Fibroblast of gingiva (primary cell): ENCODE measurements at places on chromosomes 2 and 18.
A peak's percentile ranks its signal among the peaks of the same experiment; 100 is the strongest.

GRCh38 chr18:56444201-56444600, 194.2 kb downstream of the TXNL1 start:
- DNase-seq, result no peak

DNA sequence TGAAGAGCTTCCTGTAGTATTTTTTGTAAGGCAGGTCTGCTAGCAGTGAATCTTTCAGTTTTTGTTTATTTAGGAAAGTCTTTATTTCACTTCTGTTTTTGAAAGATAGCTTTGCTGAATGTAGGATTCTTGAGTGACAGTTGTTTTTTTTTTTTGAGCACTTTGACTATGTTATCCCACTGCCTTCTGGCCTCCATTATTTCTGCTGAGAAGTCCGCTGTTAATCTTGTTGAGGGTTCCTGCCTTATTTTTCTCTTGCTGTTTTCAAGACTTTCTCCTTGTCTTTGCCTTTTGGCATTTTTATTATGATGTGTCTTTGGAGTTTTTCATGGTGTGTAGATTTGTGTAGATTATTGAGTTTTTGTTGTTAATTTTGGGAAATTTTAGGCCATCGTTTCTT, 21.9 kb downstream of the RBFA start:
- no peak for DNase-seq

GRCh38 chr2:10266133-10266620, 36.5 kb upstream of the HPCAL1 start:
- peak; percentile 21 for DNase-seq

- no peak for DNase-seq
Measured at GRCh38 chr2:221588306-221588985, 16.3 kb upstream of the EPHA4 start.

DNA sequence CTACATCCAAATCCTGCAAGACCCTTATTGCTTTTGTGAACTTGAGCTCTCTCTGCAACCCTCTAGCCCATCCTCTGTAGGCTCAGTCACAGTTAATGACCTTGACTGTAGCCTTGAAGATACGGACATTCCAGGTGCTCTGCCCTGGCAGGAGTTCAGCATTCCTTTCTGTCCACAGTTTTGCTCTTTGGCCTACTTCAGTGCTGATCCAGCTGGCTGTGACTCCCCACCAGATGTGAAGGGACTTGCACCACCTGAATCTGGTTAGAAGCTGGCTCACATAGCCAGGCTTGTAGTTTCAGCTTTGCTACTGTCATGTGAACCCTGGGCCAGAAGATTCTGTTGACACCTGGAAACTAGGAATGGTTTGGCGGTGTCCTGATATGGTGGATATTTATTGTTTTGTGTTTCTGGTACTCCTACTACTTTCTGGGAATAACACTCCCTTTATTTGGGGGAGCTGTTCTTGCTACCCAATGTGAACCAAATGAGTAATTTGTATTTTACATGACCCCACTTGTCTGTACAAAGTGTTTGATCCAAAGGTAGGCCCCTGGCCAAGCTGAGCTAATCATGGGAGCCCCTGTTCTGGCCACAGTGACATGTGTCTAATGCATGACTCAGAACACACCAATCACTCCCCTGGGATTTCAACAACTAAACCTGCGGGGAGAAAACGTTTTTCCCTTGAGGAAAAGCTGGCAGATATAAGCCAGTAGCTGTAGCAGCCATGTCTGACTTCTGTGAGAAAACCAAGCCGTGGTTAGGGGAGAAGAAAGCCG, 73.4 kb downstream of the CDCA7 start:
- DNase-seq, result peak; percentile 46

DNA sequence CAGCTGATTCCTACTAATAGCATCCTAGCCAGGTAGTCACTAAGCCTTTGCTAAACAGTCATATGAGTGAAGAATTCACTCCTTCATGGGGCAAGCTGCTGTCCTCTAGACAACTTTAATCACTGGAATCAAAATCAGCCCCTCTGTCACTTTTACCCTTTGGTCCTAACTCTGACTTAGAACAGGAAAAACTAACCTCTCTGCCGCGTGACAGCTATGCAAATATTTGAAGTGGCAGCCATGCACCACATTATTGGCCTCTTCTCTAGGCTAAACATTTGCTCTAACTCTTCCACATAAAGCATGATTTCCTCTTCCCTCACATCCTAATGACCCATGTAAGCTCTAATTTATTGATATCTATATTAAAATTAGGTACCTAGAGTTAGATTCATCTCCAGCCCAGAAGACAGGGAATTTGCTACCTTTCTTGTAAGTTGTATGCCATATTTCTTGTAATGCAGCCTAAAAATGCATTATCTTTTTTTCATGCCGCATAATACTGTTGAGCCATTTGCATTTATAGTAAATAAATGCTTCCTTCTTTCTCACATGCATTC, 12.8 kb upstream of the ONECUT2 start:
- DNase-seq, result no peak

DNA sequence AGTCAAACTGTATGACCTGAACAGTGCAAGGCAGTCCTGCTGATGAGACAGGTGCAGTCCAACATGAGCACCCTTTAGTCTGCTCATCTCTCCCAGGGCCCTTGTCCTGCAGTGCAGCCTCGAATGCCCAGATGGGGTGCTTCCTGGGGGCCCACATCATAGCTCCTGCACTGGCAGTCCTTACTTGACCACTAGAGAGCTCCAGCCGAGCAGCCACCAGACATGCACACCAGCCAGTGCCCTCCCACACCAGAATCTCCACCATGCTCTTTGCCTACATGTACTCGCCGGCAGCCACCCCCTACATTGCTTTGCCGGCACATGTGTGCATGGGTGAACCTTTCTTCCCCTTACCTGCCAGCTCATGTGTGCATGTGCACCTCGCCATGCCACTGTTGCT, 188.8 kb upstream of the GULP1 start:
- no peak for DNase-seq

- DNase-seq, result no peak
Measured at GRCh38 chr2:10033251-10034006, 9.9 kb upstream of the KLF11 start.

DNA sequence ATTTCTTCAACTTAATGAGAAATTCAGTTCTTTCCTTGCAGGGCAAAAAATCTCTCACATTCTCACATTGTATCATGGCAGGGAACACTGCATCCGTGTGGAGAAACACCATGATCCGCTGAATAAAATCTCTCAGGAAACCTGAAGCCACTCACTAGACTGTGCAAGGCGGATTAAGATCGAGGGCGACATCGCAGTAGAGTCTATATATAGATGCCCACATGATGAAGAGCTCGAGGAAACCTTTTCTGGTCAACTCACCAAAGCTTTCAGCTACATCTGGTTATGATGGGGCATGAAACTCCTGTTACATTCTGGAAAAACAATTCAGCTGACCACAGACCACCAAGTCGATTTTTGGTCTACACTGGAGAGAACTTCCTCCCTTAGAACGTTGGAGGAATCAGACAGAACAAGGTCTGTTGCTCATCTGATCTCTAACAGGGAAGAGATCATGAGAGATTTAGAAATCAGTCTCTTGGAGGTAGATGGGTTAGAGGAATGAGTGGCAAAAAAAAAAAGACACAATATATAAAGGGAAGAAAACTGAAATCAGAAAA, 162.9 kb upstream of the ZNF516 start:
- DNase-seq, result no peak

DNA sequence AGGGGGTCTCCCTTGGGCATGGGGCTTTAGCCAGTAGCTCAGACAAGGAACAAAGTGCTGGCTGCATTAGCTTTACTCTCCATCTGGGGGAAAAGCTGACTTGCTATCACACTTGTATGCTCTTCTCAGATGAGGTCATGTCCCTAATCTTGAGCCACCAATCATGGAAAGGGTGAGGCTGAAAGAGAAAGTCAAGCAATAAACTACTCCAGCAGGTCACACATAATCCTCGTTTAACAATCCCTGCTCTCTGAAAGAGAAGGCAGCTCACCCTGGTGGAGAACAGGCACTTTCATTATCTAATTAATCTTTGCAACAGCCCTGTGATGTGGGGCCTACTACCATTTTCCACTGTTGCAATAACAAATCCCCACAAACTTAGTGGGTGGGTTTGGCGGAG, 129.7 kb upstream of the CAPN13 start:
- DNase-seq, result no peak

DNA sequence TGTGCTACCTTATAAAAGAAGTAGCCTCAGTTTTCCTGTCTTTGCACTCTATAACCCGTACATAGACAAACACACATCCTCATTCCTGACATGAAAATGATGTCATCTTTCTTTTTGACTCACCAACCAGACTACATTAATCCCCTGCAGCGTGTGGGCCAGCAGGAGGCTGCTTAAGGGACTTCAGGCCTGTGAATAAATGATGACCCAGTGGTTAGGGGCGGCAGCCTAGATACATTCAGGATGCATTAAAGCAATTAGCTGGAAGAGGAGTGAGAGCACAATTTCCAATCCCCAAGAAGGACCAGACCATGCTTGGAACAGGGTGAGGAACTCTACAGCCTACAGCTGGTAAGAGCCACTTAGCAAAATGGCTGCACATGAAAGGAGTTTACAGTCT, 57.3 kb upstream of the KLF7 start:
- no peak for DNase-seq

- DNase-seq, result no peak
Measured at GRCh38 chr2:241991299-241991698, 121.8 kb downstream of the RTP5 start.

GRCh38 chr2:1516798-1517060, 103.5 kb downstream of the TPO start:
- DNase-seq, result no peak

DNA sequence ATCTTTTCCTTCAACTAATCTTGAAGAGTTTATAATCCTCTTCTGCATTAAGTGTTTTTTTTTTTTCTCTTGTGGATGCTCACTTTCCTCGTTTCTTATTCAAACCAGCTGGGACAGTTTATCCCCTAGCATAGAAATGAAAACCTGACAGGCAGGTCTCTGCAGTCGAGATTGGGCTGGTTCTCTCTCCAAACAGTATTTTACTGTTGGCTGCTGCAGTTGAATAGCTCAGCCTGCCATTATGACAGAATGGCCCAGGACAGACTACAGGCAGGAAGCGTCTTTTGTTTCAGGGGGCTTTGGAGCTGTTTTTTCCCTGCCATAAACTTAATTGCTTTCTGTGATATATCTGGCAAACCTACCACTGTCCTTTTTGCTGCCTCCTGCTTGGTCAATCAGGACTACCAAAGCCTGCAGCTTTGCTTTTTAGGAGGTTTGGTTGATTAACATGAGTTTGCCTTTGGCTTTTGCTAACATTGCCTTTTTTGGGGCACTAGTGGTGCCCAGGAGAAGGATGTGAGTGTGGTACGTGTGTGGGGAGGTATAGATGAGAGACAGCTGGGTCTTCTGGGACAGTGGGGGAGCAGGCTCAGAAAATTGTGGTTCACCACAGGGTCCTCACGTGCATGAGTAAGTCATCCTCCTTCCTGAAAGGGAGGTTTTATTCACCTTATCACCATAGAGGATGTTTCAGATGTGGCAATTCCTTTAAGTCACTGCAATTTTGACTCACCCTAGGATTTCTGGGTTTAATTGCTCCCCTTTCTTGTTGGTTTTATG, 128.7 kb downstream of the LYPD6B start:
- DNase-seq, result no peak

GRCh38 chr2:233361297-233361696, 7.0 kb downstream of the DGKD start:
- DNase-seq, result no peak

GRCh38 chr18:22219568-22220355, 50.4 kb downstream of the GATA6 start:
- no peak for DNase-seq

DNA sequence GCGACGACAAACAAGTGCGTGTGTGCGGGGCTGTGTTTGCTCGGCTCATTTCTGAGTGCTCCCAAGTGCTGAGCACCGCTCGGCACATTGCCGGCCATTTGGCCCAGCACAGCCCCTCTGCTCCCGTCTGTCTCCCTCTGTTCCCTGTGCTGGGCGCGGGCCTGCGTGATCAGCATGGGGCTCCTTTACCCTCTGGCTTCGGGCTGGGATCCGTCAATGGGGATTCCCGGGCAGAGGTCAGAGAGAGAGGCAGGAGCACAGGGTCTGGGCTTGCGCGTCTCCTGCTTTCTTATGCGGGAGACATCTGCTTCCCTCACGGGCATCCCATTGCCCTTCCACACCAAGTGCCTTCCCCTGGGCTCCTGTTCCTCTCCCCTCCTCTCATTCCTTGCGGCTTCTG, 234.0 kb downstream of the ACKR3 start:
- DNase-seq, result no peak

- no peak for DNase-seq
Measured at GRCh38 chr2:11775384-11775783, 29.0 kb downstream of the LPIN1 start.

- no peak for DNase-seq
Measured at GRCh38 chr2:240573071-240573515, 4.8 kb downstream of the RNPEPL1 start.

GRCh38 chr2:35204323-35204722, 1151.3 kb upstream of the CRIM1 start:
- no peak for DNase-seq

DNA sequence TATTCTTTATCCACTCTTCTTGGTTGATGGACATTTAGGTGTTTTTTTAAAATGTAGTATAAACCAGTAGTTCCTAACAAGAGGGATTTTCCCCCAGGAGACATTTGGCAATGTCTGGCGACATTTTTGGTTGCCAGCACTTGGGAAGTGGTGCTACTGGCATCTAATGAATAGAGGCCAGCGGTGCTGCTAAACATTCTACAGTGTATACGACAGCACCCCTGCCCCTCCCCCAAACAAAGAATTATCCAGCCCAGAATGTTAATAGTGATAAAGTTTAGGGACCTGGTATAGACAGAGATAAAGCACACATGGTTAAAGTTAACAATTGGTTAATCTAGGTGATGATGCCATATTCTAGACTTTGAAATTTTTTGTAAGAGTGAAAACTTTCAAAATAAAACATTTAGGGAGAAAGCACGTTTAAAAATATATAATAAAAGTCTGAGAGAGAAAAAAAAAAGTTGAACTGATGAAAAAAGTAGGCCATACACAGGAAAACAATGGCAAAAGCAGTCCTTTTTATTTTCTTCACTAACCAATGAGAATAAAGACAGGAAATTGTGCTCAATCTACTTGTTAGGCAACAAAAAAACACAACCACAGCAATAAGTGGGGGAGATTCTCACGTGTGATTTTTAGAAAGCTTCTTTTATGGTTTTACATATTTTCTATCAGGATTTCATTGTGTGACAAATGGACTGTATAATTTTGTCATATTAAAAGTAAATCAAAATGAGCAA, 14.8 kb downstream of the FBXO48 start:
- no peak for DNase-seq

- peak; percentile 70 for DNase-seq
Measured at GRCh38 chr2:178072383-178073301, at the start of gene PDE11A. Gene PDE11A, minus strand, starts transcription at chr2:178072777. Its CDS starts 340 bp downstream, at chr2:178072437.

DNA sequence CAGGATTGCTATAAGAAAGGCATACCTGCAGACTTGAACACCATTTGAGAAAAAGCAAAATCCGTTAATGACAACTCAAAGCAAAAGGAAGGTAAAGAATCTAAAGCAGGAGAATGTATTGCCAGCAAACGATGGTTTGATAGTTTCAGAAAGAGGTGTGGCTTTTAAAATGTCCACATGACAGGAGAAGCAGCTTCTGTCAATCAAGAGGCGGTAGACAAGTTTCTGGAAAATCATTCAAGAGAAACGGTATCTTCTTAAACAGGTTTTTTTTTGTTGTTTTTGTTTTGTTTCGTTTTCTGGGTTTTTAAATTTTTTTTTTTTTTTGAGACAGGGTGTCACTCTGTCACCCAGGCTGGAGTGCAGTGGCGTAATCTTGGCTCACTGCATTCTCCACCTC, 13.8 kb downstream of the CLEC4F start:
- no peak for DNase-seq
